NCI-H1105 (cell line): ENCODE measurements at places on chromosomes 4 and X.
A peak's percentile ranks its signal among the peaks of the same experiment; 100 is the strongest.

DNA sequence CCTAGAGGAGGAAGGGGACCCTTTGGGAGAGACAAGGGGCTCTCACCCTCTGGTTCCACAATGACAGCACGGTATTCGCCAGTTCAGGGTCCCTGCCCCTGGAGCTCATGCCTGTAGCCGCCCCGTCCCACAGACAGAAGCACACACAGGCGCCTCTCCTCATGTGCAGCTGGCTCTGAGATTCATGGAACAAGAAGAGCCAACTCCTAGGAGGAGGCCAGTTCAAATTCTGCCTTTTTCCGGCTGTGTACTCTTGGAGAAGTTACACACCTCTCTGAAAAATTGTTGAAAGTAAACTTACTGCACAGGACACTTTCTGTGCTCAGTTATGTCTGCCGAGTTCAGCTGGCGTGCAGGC, 15.3 kb downstream of the BLOC1S4 start:
- DNase-seq: no peak

DNA sequence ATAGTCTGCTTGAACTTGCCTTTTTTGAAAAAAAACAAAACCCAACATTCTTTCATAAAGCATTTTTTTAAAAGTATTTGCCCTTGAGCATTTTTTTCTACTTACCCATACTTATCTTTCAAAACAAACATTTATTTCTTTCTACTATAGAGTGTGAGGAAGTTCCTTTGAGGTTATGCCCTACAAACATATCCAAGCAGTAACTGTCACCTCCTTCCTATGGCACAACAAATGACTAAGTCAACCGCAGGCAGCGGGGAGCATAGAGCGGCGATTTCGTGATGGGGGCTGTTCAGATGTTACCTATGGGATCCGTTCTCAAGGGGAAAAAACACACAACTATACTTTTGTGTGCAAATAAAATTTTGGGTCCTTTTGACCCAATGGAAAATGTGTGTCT, 19.4 kb downstream of the SPRY1 start:
- no peak for DNase-seq

DNA sequence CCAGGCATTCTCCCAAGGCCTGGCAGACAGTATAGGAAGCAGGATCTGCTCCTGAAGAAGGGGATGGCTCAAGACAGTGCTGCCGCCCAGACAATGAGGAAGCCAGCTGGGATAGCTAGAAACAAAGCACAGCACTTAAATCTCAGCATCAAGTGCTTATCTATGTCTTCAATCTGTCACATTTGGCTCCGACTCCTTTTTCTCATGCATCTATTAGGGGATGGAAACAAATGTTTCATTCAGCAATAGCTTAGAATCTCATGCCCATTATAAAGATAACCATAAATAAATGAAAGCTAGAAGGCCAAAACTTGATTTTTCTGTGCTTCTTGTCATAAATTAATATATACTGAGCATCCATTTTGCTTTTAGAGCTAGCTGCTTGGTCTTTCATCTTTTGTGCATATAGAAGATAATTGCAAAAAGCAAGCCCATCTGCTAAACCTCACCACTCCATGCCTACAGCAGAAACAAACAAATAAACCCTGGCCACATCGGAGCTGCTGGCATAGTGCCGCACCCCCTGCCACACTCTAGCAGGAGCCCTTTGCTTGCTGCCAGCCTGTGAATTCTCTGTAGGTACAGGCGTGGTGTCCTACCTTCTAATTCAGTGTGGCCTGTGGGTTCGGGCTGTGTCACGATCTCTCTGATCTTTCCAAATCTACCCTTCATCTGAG, 75.9 kb downstream of the AASDH start:
- no peak for DNase-seq

DNA sequence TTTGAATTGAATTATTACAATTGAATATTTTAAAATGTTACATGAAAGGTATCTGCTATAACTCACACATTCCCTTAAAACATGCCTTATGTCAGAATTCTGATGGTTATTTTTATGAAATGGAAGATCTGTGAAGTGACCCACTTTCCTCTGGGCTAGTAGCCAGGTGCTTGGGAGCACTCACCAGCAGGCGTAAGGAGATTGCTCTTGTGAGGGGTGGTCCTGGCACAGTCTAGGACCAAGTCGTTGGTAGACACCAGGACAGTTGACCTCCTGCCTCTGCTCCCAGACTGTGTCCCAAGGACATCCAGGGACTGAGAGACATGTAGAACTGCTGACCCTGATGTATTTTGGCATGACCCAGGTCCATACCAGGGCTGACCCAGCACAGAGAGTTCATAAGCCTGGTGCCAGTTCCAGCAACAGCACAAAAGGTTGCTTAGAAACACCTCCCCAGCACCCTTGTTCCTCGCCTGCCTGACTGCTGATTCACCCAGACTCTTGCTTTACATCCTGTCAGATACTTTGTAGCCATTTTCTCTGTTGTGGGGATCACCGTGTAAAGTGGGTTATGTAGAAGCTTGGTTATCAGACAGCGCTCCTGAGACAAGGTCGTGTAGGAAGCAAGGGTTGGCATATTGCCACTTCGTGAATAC, 48.5 kb downstream of the NELFA start:
- DNase-seq: no peak

DNA sequence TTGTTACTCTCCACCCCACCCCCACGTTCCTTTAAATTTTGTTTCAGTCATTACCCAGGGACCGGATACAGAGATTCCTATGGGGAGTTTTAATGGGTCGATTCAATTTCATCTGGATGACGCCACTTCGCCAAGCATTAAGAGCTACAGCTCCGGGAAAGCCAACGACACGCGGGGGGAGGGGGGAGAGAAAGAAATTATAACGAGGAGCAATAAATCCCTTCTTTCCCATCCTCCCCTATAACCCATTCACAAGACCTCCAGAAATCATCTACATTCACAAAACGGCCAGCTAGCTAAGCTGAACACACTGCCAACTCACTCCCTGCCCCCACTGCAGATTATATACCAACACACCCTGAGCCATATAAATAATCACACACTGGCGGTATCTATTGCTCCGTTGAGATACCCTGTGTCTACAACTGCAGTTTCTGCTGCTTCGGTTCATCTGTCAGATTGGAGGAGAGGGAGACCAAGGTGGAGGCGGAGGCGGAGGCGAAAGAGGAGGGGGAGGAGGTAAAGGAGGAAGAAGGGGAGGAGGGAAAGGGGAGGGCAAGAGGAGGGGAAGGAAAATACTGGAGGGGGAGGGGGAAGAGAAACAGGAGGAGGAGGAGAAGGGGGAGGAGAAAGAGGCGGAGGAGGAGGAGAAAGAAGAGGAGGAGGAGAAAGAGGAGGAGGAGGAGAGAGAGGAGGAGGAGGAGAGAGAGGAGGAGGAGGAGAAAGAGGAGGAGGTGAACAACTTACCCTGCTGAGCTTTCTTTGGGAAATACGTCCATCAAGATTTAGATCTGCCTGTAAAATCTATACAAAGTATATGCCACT, 113.9 kb upstream of the VAMP7 start:
- peak; percentile 57 for DNase-seq

DNA sequence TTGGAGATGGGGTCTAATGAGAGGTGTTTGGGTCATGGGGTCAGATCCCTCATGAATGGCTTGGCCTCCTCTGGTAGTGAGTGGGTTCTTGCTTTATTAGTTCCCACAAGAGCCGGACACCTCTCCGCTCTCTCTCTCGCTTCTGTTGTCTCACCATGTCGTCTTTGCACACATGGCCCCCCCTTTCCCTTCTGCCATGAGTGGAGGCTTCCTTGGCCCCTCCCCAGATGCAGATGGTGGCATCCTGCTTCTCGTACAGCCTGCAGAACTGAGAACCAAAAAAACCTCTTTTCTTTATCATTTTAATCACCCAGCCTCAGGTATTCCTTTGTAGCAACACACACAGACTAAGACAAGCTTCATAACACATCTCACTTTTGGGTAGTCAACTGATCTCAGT, 49.6 kb upstream of the SPRY1 start:
- no peak for DNase-seq

GRCh38 chr4:14952352-14952751, 49.9 kb upstream of the CPEB2 start:
- DNase-seq: no peak

DNA sequence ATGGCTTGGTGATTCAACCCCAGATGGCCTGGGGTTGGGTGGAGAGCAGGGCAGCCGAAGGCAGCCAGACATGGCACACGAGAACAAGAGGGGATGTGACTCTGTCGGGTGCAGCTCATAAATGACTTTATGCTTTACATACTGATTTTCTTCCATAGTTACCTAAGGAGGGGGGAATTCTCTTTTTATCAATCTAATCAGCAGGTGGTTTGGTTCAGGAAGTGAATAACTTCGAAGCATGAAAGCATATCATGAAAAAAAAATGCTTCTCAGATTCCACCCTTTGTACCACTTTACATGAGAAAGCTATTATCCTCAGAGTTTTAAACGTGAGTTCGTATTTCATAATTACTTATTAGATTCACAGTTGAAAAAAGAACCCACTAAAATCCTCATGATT, 908.9 kb upstream of the LCORL start:
- no peak for DNase-seq

GRCh38 chr4:186029571-186030398, 39.2 kb upstream of the TLR3 start:
- DNase-seq: peak; percentile 28

- DNase-seq: no peak
These were observed 20.8 kb upstream of the PRPS2 start for GRCh38 chrX:12770440-12770839.

DNA sequence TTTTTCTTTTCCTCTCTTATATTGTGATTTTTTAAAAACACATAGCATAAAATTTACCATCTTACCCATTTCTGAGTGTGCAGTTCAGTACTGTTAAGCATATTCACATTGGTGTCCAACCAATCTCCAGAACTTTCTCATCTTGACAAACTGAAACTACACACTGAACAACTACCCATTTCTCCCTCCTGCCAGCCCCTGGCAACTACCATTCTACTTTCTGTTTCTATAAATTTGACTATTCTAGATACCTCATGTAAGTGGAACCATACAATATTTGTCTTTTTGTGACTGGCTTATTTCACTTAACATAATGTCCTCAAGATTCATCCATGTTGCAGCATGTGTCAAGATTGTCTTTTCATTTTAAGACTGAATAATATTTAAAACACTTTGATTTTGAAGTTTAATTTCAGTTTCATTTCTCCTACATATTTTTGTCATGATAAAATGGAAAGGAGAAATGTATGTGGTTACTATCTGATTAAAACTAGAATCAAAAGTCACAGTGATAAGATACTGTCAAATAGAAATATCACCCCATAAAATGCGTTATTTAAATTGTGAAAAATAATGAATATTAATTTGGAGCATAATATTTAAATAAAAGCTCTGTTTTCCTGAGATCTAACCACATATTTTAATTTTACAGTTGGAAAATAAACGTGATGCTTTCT, 122.8 kb downstream of the DIPK2B start:
- no peak for DNase-seq

DNA sequence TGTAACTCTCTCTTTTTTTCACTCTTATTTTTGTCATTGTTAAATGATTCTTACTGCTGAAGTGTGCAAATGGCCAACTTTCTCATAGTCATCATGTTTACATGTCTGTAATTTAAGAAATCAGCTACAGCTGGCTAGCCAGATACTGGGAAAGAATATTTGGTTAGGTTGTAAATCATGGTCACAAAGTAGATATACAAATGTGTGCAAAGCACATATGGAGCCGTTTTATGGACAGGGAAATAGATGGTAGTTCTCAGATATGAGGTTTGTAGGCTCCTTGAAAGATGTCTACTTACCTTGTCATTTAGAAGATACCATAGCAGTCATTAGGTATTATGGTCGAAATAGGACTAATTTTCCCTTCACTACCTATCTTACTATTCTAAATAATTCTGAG, 430.4 kb downstream of the ADGRL3 start:
- DNase-seq: no peak
